ENCODE measurements at places on chromosomes 7 and 10.

GRCh38 chr7:5766321-5766761 is 15.1 kb downstream of the RNF216 start:
- peak; percentile 46 for DNase-seq

- DNase-seq: no peak
Observed at GRCh38 chr7:116798232-116798631, 64.2 kb upstream of the CAPZA2 start.

DNA sequence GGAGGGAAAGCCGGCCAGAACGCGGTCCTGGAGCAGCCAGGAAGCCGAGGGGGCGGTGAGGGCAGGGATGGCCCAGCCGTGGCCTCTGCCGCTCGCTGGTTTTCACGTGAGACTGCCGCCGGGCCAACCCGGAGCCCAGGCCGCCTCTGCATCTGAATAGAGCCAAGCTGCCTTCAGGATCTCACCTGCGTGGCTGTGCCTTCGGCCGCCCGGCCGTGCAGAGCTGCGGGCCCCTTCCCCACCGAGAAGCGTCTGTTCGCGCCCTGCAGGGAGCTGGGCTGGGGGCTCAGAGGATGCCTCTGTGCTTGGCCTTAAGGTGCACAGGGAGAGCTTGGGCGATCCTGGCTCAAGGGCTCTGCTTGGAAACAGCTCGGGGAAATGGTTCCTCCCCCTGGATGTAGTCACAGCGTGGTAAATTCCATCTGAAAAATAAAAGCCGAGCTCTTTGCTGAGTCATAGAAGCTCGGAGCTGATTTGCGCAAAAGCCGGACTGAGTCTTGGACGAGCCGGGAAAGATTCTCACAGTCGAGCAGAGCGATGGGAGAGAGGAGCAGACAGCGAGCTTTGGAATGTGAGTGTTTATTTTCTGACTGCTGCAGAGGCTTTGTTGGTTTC is at the start of gene JAKMIP3:
TSS of gene JAKMIP3 (plus strand) at position 456 of the 615 bp plus-strand sequence. CDS start 38,863 bp downstream, outside the sequence.
- DNase-seq: peak; percentile 91

DNA sequence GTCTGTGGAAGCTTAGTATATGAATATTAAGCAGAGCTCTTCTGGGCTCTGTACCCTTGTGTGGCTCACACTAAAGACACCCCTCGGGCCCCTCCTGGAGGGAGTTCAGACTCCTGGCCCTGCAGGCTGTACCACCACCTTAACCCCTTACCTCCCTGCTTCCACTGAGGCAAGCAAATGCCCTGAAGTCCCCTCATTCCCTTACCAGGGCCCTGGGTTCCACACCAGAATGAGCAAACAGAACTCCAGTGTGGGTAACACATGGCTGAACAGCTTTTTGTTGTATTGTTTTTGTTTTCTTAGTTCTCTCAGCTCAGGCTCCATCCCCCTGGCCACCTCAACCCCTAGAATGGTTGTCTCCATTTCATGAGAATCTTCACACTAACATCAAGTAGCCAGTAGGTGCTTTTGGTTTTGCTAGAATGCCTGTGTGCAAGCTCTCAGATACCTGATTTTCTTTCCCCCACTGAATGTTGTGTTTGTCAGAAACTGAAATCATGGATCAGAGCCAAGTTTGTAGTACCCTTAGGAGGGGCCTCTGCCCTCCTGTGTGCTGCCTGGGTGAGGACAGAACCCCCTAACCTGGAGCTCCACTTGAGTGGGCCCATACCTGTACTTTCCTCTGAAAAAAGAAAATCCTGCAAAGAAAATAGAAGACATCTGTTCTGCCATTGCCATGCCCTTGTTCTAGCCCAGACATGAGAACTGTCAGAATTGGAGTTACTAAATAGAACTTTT is 2.8 kb upstream of the WAPL start:
- no peak for DNase-seq

GRCh38 chr7:136114966-136115762 is 138.0 kb upstream of the MTPN start:
- peak; percentile 61 for DNase-seq

DNA sequence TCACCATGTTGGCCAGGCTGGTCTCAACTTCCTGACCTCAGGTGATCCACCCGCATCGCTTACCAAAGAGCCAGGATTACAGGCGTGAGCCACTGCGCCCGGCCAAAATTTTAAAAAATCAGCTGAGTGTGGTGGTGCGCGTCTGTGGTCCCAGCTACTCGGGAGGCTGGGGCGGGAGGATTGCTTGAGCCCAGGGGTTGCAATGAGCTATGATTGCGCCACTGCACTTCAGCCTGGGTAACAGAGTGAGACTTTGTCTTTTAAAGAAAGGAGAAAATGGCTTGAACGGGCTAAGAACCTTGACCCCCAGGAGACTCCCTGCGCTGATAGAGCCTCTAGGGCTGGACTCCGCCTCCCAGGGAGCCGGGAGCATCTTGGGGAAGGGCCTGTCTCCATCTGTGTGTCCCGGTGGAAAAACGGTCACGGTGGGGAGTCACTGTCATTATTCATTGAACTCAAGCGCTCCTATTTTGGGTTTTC is 760 bp upstream of the KCTD7 start:
- no peak for DNase-seq

- DNase-seq: no peak
Observed at GRCh38 chr10:106972381-106972780, 192.1 kb downstream of the SORCS1 start.

GRCh38 chr10:48498940-48499510 is 105.8 kb downstream of the ARHGAP22 start:
- DNase-seq: no peak

- DNase-seq: peak; percentile 88
Observed at GRCh38 chr10:79195091-79195923, 126.5 kb downstream of the ZMIZ1 start.

GRCh38 chr10:112728997-112729396 is 221.1 kb upstream of the TCF7L2 start:
- DNase-seq: no peak

GRCh38 chr7:82778021-82778420 is 334.4 kb upstream of the CACNA2D1 start:
- DNase-seq: peak; percentile 22

GRCh38 chr7:151805191-151805590 is 71.7 kb downstream of the PRKAG2 start:
- no peak for DNase-seq

DNA sequence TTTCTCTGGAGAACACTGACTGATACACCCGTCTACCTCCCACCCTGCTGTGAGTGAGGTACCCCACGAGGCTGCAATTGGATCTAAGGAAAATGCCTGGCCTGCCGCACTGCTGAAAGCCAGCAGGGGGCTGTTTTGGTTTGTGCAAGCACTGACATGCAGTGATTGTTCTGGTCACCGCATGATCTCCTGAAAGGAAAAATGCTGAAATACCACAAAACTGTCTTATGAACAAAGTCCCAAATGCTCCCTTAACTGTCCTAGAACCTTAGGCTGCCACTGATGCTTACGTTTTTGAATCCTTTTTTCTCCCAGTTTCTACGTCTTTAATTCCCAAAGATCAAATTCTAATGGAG is 132.7 kb downstream of the JCAD start:
- peak; percentile 73 for DNase-seq

GRCh38 chr10:84416245-84416555 is 87.8 kb downstream of the CCSER2 start:
- no peak for DNase-seq

GRCh38 chr10:123562811-123563580 is 103.2 kb upstream of the GPR26 start:
- DNase-seq: no peak

DNA sequence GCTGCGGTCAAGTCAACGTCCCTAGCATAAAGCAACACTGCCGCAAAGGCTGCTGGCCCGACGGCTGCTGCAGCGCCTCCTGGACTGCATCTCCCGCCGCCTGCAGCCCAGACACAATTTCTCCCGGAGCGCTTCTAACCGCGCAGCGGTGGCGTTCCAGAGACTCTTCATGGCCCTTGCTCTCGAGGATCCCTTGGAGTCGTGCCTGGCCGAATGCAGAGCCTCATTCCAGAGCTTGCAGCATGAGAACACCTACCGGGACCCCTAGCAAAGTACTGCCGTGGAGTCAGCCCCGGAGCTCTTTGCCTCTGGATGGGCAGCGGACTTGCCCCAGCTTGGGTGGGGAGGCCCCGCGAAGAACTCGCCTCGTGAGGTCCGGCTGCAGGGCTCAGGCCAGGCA is 79.7 kb upstream of the ZNF32 start:
- DNase-seq: no peak

GRCh38 chr7:38448054-38448453 is 174.6 kb upstream of the TARP start:
- DNase-seq: peak; percentile 54

GRCh38 chr10:30813872-30814481 is 184.4 kb upstream of the LYZL2 start:
- peak; percentile 89 for DNase-seq

DNA sequence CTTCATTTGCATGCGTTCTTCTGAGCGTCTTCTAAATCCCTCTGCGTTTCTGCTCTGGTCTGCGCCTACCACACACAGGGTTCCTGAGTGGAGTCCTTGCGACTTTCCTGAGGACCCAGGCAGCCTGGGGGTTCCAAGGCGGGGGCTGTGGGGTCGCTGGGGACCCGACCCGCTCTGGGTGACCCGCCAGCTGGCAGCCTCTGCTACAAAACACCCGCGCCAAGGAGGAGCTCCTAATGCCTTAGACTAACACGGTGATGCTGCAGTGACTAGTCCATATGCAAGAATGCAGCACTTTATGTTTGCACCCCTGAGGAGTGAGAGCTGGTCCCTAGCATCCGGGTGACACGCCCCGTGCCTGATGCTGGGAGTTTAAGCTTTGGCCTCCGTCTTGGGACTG is 367.0 kb upstream of the POM121L12 start:
- no peak for DNase-seq

GRCh38 chr10:8102708-8103401 is 48.4 kb downstream of the GATA3 start:
- no peak for DNase-seq

DNA sequence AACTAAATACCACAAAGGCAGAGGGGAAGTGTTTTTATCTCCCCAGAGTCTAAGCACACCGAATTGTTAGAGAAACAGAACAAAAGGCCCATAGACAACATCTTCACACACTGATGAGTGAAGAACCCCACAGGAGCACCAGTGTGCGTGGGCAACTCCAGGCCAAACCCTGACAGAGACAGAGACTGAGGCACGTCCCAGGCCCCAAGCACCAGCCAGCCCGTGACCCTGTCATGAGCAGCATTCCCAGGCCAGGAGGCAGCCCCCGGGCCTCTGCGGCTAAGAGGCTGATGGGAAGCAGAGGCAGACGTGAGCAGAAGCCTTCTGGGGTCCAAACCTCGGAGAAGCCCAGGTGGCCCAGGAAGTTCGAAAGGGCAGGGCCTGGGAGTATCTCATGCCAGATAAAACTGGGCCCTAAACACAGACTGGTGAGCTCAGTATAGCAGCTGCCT is 184.4 kb downstream of the TCERG1L start:
- DNase-seq: no peak

GRCh38 chr7:71016401-71016800 is 115.5 kb upstream of the GALNT17 start:
- no peak for DNase-seq

DNA sequence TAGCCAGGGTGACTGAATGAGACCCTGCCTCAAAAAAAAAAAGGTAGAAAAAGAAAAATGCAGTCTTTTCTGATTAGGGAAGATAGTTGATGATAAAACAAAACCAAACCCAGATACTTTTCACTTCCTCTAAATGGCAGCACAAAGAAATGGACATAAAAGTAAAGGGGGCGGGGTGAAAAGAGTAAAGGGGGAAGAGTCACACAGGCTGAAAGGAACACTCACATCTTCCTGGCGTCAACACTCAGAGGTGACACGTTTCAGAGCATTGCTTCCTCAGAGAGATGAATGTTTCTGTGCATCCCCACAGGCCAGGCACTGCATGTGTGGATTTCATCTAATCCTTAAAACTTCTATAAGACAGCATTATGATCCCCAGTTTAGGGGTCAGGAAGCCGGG is 81.2 kb downstream of the HIPK2 start:
- DNase-seq: no peak

DNA sequence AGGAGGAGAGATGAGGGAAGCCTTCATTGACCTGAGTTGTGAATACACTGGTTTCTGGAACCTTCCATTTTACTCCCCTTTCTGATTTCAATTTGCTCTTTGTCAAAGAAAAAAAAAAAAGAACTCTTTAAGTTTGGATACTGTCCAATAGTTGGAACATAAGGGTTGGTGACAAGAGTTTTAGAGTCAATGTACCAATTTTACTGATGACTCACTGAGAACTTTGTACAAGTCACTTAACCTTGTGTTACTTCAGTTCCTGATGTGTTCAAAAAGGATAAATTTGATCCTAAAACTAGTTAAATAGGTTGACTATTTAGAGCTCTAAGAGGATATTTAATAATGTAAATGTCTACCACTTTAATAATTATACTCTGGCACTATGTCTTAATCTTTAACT is 4.1 kb upstream of the CDK14 start:
- peak; percentile 64 for DNase-seq

GRCh38 chr7:14104861-14105260 is 115.4 kb upstream of the ETV1 start:
- DNase-seq: no peak

- no peak for DNase-seq
Observed at GRCh38 chr7:96657347-96658021, 52.2 kb downstream of the SEM1 start.

DNA sequence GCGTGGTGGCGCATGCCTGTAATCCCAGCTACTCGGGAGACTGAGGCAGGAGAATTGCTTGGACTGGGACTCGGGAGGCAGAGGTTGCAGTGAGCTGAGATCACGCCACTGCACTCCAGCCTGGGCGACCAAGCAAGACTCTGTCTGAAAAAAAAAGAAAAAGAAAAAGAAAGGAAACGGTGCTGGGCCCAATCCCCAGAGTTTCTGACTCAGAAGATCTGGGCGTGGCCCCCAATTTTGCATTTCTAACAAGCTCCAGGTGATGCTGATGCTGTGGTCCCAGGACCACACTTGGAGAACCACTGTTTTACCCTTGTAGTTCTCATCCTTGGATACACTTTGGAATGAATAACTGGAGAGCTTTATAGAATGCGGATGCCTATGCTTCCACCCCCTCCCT is 79.0 kb downstream of the C10orf105 start:
- no peak for DNase-seq

DNA sequence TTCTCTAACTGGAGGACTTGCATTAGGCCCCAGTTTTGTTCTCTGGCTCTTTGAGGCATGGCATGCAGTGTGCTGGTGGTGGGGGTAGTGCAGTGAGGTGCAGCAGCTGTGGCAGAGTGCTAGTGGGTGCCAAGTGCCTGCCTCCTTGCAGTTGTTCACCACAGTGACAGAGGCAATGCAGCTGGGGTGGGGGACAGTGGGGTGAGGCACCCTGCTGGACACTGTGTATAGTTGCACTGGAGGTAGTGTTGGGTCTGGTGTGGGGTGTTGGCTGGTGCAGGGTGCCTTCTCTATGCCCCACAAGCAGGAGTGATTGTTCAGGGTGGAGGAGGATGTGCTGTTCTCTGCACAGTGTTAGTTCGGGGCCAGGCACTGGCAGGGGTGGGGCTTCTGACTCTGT is 21.7 kb upstream of the KEL start:
- no peak for DNase-seq

- DNase-seq: no peak
Observed at GRCh38 chr7:30303312-30304039, 19.1 kb downstream of the ZNRF2 start.
